ENCODE measurements at places on chromosomes 3 and 15.

DNA sequence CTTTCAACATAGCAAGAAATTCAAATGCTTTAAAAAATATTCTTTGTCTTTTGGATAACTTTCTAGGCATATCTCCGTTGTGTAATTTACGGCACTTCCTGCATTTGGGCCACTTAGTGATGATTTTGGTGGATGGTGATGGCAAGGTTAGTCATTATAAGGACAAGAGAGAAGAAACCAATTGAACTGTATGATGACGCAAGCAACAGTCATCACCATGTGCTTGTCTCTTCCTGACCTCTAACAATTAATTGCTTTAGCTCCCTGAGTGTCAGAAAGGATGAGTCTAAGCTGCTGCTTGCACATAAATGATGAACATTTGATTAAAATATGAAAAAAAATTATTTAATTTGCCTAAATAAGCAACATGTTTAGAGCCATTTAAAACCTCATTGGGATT lies 11.3 kb upstream of the P2RY12 start:
- DNase-seq: no peak

DNA sequence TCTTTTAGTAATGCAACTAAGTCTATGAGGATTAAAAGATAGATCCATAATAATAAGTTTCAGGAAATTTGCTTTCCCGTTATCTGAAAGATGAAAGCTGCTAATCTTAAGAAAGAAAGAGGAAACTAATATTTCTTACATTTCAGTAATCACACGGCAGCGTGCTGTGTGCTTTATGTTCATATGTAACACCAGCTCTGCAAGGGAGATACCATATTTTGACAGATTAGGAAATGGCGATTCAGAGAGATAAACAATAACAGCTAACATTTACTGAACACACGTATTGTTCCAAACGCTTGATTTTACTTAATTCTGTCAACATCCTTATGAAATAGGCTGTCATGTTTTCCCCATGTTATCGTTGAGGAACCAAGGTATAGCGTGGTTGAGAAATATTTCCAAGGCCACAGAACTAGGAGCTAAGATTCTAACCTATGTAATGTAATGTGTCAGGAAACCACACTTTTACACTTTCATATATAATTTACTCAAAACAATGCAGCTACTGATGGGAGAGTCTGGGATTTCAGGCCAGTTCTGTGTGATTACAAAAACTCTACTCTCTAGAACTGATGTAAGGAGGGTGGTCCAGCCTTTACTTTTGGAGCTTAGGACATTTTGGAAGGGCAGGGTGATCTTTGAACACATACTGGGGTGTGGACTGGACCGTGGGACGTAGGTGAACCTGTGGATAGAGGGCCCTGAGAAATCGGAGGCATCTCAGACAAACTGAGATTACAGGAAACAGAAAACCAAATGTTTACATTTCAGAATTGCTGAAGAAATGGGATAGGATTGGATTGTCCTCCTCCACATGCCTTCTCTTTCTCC lies 100.6 kb downstream of the IL1RAP start:
- DNase-seq: no peak

GRCh38 chr3:52029053-52029452 lies 27.3 kb downstream of the DUSP7 start:
- no peak for DNase-seq

DNA sequence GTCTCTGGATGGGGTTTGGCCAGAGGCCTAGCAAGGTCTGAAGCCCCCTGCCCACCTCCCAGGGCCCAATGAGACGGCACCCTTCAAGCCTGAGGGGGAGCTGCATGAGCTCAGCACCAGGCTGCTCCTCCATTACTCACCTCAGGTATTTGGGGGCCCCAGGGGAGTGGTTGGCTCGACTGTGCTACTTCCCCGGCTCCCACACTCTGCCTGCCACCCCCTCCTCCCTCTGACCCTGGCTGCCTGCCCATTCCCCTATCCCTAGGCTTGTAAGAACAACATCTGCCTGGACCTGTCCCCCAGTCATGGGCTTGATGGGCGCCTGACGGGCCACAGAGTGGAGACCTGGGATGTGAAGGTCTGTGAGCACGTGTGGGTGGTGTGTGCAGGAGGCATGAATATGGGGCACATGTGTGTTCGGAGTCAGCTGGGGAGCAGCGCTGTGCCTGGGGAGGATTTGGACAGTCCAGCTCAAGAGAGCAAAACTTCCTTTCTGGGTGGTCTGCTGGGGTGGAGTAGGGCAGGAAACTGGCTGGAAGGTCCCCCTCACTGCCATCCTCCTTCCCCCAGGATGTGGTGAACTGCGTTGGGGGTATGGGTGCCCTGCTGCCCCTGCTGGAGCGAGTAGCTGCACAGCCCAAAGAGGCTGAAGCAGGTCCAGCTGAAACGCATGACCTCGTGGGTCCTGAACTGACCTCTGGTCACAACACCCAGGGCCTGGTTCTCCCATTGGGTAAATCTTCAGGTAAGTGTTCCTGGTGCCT lies 17.4 kb downstream of the NBEAL2 start:
- DNase-seq: no peak

DNA sequence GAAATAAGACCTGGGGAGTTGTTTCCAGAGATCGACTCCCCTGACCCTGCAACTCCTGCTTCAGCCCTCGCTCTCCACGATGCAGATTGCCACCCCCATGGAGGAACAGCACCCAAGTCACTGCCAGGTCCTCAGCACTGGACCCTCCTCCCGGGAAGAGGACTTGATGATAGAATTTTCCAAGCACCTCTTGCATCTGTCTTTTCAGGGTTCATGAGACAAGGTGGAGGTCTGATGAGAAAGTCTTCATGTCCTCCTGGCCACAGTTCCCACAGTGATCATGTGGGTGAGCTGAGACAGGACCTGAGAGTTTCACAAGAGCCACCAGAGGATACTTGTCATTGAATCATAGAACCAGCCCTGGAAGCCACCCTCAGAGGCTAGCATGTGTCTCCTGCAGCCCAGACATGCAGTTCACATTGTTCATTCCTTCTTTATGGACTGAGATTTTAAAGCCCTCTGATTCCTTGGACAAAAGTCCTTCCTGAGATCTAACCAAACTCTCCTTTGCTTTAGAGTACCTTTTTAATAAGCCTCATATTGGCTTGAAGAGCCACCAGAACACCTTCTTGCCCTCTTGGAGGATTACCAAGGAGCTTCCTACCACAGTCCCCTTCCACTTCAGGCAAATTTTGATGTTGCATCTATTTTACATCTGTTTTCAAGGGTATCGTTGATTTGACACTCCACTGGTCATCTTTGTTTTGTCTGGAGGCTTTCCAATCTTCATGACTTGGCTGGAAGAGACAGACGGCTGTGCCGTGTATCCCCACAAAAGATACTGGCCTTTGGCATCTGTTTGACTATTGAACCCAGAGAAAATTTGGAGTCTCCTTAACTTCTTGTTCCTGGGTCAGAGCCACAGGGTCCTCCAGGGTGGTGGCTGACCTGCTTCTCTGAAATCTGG lies 224.8 kb upstream of the BHLHE40 start:
- DNase-seq: no peak

- no peak for DNase-seq
Measured at GRCh38 chr3:195916291-195916690, 7.9 kb upstream of the TNK2 start.

- no peak for DNase-seq
Measured at GRCh38 chr3:57971975-57972374, 36.2 kb upstream of the FLNB start.

- no peak for DNase-seq
Measured at GRCh38 chr3:58356054-58356453, 23.4 kb downstream of the PXK start.

DNA sequence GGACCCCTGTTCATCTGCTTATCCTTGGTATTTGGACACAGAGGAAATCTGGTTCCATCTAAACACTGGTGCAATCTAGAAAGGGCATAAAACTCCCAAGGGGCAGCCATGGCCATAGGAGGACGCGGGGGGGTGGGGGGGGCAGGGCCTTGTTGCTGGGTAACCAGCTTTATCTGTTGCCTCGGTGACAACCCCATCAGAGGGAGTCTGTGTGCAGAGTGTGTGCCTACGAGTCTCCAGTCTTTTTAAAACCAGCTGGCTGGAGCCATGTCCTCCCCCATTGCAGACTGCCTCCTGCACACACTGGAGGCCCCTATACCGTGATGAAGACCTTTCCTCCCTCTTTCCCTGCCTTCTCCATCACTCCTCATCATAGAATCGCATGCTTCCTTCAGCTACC lies 26.4 kb upstream of the CORO2B start:
- DNase-seq: no peak

DNA sequence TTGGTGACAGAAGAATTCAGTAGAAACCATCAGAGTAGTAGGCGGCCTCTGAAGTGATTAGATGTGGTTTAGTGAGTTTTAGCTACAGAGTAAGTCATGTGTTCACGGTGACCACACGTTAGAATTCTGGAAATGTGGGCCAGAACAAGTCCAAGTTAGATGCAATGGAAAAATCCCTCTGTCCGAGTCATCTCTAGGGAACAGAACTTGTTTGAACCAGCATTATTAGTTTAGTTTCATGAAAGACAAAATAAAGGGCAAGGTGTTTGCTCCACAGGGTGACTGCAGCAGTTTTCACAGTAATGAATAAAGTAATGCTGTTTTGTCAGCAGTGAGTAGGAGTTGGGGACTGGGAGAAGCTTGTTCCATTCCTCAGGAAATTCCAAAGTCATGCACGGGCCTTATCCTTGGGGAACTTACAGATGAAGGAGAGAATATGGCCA lies 100.2 kb downstream of the CGNL1 start:
- no peak for DNase-seq

- DNase-seq: no peak
Measured at GRCh38 chr3:81041331-81041730, 720.1 kb downstream of the GBE1 start.

DNA sequence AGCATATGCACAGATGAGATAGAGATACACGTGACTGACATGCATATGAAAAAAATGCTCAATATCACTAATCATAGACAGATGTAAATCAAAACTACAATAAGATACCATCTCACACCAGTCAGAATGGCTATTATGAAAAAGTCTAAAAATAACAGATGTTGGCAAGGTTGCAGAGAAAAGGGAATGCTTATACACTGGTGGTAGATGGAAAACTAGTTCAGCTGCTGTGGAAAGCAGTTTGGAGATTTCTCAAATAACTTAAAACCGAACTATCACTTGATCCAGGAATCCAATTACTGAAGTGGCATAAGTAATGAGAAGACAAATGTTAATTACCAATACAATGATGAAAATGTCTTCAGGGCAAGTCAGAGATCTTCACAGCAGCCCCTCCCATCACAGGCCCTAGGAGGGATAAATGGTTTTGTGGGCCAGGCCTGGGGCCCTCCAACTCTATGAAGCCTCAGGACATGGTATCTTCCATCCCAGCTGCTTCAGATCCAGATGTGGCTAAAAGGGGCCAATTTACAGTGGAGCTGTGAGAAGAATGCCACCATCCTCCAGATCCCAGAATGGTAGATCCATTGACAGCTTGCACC lies 71.4 kb upstream of the PLSCR4 start:
- DNase-seq: no peak

DNA sequence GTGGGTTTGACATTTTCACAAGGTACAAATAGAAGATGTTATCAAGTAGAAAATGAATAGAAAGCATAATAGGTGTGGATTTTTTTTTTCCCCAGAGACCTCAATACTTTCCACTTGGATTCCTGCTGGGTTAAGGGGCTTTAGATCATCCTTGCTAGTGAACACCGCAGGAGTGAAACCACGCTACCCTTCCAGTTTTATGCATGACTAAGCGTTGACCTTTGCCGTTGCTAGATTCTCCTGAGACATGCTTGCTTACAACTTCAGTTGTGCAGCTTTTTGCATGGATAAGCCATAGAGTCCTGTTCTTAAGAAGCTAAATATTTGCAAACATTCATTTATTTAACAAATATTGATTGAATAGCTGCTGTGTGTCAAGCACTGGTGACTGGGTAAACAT lies 299.7 kb upstream of the LMCD1 start:
- no peak for DNase-seq

- DNase-seq: no peak
Measured at GRCh38 chr3:186605561-186606545, 7.0 kb upstream of the AHSG start.

GRCh38 chr15:75335313-75335704 lies 554 bp upstream of the COMMD4 start:
- no peak for DNase-seq

- DNase-seq: no peak
Measured at GRCh38 chr3:21621181-21621651, 129.8 kb downstream of the ZNF385D start.

DNA sequence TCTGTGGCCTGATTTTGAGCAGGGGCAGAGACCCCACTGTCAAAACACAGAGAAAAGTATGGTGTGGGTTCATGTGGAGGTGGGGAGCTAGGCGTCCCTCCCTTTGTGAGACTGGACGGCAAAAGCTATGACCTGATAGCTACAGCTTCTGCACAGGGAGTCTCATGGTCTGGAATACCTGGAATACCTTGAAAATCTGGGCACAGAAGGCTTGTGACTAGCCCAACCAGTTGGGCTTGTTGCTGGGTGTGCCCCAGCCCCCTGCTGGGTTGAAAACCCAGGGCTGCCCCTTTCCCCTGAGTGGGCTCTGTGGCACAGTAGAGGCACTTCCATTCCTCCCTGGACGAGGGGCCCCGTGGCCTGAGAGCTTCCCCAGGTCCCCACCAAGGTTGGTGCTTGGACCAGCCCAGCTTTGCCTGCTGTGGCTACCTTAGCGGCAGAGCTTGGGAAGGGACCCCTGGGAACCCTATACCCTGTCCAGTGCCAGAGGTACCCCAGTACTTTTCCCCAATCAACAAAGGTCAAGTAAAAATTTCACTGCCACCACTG lies 37.3 kb downstream of the SLC2A2 start:
- DNase-seq: no peak

- no peak for DNase-seq
Measured at GRCh38 chr3:196177567-196177966, 33.6 kb downstream of the ZDHHC19 start.

DNA sequence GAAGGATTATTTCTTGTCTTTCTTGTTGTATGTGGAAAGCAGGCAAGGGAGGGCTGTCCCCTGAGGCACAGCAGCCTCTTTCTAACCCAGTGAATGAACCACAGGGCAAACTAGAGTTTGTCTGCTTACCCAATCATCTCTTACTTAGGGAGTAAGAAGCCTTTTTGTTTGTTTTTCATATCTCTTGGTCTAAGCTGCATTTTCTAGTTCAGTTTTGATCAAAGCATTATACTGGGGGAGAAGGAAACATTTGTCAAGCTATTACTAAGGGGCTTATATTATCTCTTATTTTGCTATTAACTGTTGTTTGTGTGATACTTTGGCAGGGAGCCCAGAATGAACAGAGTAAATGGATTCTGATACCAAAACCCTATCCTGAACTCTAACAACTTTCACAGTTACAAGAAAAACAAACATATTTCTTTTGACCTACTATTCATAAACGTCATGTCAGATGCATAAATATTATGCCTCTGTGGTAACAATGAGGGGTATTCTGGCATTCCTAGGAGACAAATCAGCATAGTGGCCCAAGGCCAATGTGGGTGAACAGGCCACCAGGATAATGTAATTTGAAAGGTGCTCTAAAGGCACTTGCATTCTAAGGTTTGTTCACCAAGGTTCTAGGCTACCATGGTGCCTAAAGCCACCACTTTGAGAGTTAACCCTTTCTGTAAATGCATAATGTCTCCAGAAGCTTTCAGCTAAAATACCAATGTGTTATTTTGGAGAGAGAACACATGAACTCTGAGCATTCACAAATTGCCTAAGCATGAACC lies 271.6 kb upstream of the ZPLD1 start:
- no peak for DNase-seq

GRCh38 chr3:38964204-38964603 lies 87.5 kb downstream of the SCN11A start:
- DNase-seq: no peak

GRCh38 chr3:174547801-174548435 lies 311.2 kb upstream of the NAALADL2 start:
- no peak for DNase-seq

All from stimulated activated CD8-positive, alpha-beta memory T cell treated with anti-CD3 and anti-CD28 coated beads, Interleukin-7, amount 100 ng/mL, for 24 hours (primary cell).